ENCODE measurements at places on chromosomes 2 and 18. TPM values are rescaled to one million over a fixed set of nuclear protein-coding genes. Genes with fewer than 3 reads are reported as not detected.

GRCh38 chr2:68357605-68358337 lies 7.3 kb upstream of the PLEK start:
- no peak overlapping the region for H3K27ac ChIP-seq
- no peak overlapping the region for H3K4me3 ChIP-seq
- H3K36me3 ChIP-seq = no peaks in the 10 kb centered on the region
- H3K4me1 ChIP-seq = peaks cover 7% of the 10 kb centered on the region
- no peak for DNase-seq
- H3K27me3 ChIP-seq = peaks cover 13% of the 10 kb centered on the region

DNA sequence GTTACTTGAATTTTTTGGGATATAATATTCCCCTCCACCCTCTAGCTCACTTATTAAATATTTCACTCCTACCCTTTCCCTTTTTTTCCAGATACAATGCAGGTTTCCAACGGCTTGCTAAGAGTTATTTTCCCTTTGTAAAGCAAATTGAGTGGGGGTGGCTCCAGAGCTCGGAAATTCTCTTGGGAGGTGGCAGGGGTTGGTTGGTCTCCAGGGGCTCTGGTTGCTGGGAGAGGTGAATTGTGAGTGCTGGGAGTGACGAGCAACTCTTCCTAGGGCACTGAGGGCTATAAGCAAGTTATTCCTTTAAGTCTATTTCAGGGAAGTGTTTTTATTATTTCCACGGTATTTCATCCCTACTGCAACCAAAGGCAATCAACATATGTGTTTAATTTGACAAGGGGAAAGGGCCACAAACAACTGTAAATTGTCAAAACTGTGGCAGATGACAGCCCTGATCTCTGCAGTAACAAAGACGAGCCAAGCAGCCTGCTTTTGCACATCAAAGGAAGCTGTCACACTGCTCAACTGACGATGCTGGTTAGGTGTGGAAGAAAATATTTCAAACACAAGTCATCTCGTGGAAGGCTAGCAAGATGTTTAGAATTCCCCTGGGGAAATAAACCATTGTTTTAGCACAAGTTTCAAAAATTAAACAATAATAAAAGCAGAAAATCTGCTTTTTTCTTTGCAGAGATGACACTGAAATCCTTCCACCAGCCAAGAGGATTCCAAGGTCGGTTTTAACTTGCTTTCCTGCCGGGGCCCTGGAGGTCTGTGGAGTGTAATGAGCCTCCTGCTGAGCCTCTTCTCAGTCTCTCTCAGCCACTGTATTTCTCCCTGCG lies 34.8 kb upstream of the ASXL2 start:
- no peaks in the 10 kb centered on the region for H3K27me3 ChIP-seq
- H3K4me1 ChIP-seq = peaks cover 15% of the 10 kb centered on the region
- H3K4me3 ChIP-seq = no peak overlapping the region
- no peak for DNase-seq
- H3K36me3 ChIP-seq = no peaks in the 10 kb centered on the region
- H3K27ac ChIP-seq = no peak overlapping the region

GRCh38 chr18:51171223-51171622 lies 26.3 kb downstream of the MEX3C start:
- H3K4me1 ChIP-seq = peaks cover 63% of the 10 kb centered on the region
- peaks cover 34% of the 10 kb centered on the region for H3K36me3 ChIP-seq
- no peaks in the 10 kb centered on the region for H3K27me3 ChIP-seq

Gene STON1
- 2.1 TPM for total RNA-seq

- H3K27me3 ChIP-seq = no peaks in the 10 kb centered on the region
- H3K4me1 ChIP-seq = no peaks in the 10 kb centered on the region
- DNase-seq = no peak
- H3K4me3 ChIP-seq = no peak overlapping the region
These were observed 144.8 kb downstream of the ARHGAP28 start for GRCh38 chr18:6874315-6874714.

Gene PDE11A
- not detected for total RNA-seq

GRCh38 chr2:200735061-200735460 lies 76.6 kb upstream of the BZW1 start:
- no peak for DNase-seq
- no peak overlapping the region for H3K4me3 ChIP-seq
- peaks cover 20% of the 10 kb centered on the region for H3K4me1 ChIP-seq
- H3K27ac ChIP-seq = no peak overlapping the region

Gene SPDYA
- total RNA-seq = 1.8 TPM

- no peak overlapping the region for H3K4me3 ChIP-seq
- no peak for DNase-seq
- no peak overlapping the region for H3K27ac ChIP-seq
- no peaks in the 10 kb centered on the region for H3K36me3 ChIP-seq
- no peaks in the 10 kb centered on the region for H3K27me3 ChIP-seq
These were observed 607.6 kb downstream of the LRP1B start for GRCh38 chr2:141523199-141523598.

- no peak overlapping the region for H3K27ac ChIP-seq
- H3K36me3 ChIP-seq = peaks cover 20% of the 10 kb centered on the region
- H3K27me3 ChIP-seq = no peaks in the 10 kb centered on the region
These were observed 18.0 kb downstream of the FBXO41 start for GRCh38 chr2:73266061-73266901.

DNA sequence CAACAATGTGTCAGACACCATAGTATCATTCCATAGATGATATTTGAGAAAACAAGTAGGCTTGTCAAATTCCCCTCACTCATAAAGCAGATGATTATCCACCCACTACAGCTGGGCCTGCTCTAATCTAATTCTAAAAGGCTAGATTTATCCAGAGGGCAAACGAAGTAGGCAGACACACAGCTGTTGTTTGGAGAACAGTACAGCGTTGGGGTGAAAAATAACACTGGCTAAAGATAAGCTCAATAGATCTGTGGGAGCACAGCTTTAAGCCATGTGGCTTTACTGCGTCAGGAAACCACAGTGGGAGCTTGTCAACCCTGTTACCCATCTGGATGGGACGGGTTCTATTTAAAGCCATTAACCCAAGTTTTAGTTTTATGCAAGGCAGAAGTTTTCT lies 48.9 kb upstream of the COBLL1 start:
- H3K4me1 ChIP-seq = no peaks in the 10 kb centered on the region
- H3K27ac ChIP-seq = no peak overlapping the region

DNA sequence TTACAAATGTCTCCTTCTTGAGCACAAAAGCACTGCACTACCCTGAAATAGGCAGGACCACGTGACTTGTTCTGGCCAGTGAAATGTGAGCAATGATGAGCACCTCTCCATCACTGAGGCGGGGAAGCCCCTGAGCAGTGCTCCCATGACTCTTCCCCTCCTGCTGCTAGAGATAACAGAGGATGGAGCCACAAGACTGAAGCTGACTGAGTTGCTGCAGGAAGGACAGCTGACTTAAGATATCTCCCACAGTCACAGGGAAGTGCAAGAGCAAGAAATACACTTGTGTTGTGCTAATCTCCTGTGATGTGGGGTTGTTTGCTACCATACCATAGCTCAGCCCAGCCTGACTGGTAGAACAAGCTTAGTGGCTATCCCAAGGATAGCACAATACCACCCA lies 38.7 kb downstream of the STK39 start:
- H3K27me3 ChIP-seq = no peaks in the 10 kb centered on the region
- H3K27ac ChIP-seq = peak overlapping the region; percentile 35
- H3K36me3 ChIP-seq = peaks cover 33% of the 10 kb centered on the region
- H3K4me1 ChIP-seq = peaks cover 61% of the 10 kb centered on the region

Gene ESPNL
- total RNA-seq = 0.07 TPM

GRCh38 chr2:37665604-37666362 lies 5.7 kb downstream of the CDC42EP3 start:
- H3K4me3 ChIP-seq = no peak overlapping the region
- no peaks in the 10 kb centered on the region for H3K27me3 ChIP-seq
- no peak for DNase-seq

DNA sequence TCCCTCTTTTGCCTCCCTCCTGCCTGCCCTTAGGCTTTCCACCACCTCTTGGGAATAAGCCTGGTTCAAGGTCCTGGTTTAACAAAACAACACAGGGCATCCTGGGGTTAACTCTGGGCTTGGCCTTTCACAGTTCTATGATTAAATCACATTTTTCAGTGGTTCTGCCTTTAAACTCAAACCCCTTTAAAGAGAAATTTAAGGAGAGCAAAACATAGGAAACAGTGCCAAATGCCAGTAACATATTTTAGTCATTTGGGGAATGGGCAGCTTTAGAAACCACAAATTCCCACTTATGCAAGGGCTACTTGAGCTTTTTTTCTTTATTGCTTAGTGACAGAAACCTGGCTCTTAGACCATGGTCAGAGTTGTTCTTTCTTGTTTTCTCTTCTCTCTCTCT lies 112.2 kb upstream of the FZD5 start:
- H3K27ac ChIP-seq = no peak overlapping the region
- H3K27me3 ChIP-seq = no peaks in the 10 kb centered on the region
- H3K4me1 ChIP-seq = peaks cover 2% of the 10 kb centered on the region
- H3K4me3 ChIP-seq = no peak overlapping the region

Gene LINC00305
- total RNA-seq = not detected

Gene PASK
- 75.8 TPM for total RNA-seq

DNA sequence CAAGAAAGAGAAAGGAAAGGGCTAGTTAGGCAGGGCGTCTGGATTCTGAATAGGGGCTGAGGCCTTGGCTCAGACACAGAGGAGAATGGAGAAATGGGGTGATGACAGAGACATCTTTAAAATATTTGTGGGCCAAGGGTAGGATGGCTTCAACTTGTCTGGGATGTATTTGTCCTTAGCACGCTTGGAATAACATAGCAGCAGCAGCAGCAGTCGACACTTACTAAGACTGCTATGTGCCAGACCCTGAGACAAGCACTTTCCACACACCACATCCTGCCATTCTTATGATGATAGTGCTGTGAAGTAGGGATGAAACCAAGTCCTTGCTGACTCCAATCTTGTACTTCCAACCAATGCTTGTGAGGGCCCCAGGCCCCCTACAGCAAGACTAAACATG lies 2.6 kb downstream of the IL1RL1 start:
- no peaks in the 10 kb centered on the region for H3K27me3 ChIP-seq
- H3K27ac ChIP-seq = peak overlapping the region; percentile 14
- H3K4me3 ChIP-seq = no peak overlapping the region
- DNase-seq = no peak
- peaks cover 49% of the 10 kb centered on the region for H3K4me1 ChIP-seq
- H3K36me3 ChIP-seq = peaks cover 30% of the 10 kb centered on the region

Gene PRSS56
- not detected for total RNA-seq

GRCh38 chr18:1505856-1506255 lies 601.2 kb downstream of the ADCYAP1 start:
- H3K36me3 ChIP-seq = no peaks in the 10 kb centered on the region
- no peaks in the 10 kb centered on the region for H3K4me1 ChIP-seq
- H3K27ac ChIP-seq = no peak overlapping the region
- H3K27me3 ChIP-seq = no peaks in the 10 kb centered on the region
- H3K4me3 ChIP-seq = no peak overlapping the region

- no peak for DNase-seq
- peaks cover 6% of the 10 kb centered on the region for H3K4me1 ChIP-seq
- H3K27me3 ChIP-seq = no peaks in the 10 kb centered on the region
- no peaks in the 10 kb centered on the region for H3K36me3 ChIP-seq
- H3K27ac ChIP-seq = no peak overlapping the region
- H3K4me3 ChIP-seq = no peak overlapping the region
These were observed 190.9 kb upstream of the FOSL2 start for GRCh38 chr2:28201671-28202180.

GRCh38 chr18:5998907-5999306 lies 103.6 kb upstream of the TMEM200C start:
- H3K27me3 ChIP-seq = peaks cover 13% of the 10 kb centered on the region
- H3K4me3 ChIP-seq = no peak overlapping the region
- H3K27ac ChIP-seq = no peak overlapping the region
- H3K4me1 ChIP-seq = peaks cover 25% of the 10 kb centered on the region

Gene TEKT4
- not detected for total RNA-seq

- H3K4me1 ChIP-seq = peaks cover 29% of the 10 kb centered on the region
- peak within 1 kb of the TSS; percentile 46 for H3K27ac ChIP-seq
- peak within 1 kb of the TSS; percentile 81 for H3K4me3 ChIP-seq
These were observed at the start of gene CYS1 for GRCh38 chr2:10079870-10080535. CYS1 (minus strand) TSS chr2:10080411; CDS start chr2:10080223, 188 bp downstream.

Gene GAL3ST2
- 1.3 TPM for total RNA-seq

DNA sequence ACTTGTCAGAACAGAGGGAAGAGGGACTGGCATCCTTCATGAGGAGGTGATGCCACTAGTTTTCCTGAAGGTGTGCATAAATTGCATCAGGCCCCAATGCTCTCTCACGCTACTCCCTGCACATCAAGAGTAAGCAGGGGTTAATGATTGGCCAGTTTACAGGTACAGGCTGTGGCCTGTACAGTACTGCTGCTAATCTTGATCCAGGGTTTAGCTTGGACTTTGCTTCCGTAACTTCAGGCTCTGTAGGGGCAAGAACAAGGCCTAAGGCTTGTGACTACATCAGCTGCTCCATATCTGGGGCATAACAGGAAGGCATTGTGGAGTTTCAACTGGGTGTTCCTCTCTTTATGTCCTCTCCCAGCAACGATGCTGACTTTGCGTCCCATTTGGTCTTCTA lies 96.8 kb upstream of the FZD7 start:
- H3K27ac ChIP-seq = no peak overlapping the region
- no peak for DNase-seq
- H3K27me3 ChIP-seq = peaks cover 2% of the 10 kb centered on the region
- no peak overlapping the region for H3K4me3 ChIP-seq
